ENCODE measurements at places on chromosomes 3 and 15.

- DNase-seq = peak; percentile 27
Measured at GRCh38 chr3:36891701-36892160, 53.1 kb downstream of the TRANK1 start.

DNA sequence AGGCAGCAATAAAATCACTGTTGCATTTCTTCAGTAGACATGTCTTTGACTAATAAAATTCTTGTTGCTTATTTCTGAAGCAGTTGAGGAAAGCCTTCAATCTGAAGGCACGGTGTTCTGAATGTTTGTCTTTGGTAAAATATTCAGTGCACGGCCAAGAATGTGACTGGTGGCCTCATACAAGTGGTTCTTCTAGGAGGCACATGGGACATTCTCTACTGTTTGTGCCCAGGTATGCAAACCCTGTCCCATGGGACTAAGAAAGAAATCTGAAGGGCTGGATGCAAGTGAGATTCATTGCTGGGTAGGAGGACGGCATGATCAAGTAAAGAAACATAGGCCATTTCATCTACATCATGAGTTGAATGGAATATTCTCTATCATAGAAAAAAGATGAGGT, 250.6 kb upstream of the NR2F2 start:
- DNase-seq = no peak

DNA sequence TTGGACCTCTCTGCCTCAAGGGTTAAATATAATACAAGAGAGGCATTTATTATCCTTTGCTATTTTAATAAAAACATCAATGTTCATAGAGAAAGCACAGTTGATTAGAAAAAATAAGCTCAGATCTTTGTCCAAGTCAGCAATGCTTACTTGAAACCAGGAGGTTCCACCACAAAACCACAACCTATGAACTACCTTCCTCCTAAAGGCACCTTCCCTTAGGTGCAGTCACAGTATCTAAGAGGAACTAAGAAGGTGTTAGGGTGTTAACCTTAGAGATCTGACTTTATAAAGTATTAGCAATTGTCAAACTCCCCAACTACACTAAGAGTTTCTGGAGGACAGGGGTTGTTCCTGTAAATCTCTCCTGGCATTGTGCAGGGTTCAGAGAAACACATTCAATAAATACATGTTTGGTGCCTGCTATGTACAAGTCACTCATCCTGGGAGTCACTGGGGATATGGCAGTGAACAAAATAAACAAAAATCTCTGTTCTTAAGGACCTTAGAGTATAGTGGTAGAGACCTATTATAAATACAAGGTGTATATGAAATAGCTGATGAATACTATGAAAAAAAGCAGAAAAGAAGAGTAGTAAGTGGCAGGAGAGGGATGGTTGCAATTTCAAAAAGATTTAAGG, 208.6 kb downstream of the NFKBIZ start:
- DNase-seq = no peak

GRCh38 chr3:62193586-62194345, 179.6 kb downstream of the FEZF2 start:
- DNase-seq = peak; percentile 52

- DNase-seq = no peak
Measured at GRCh38 chr3:74789111-74789510, 174.7 kb upstream of the CNTN3 start.

DNA sequence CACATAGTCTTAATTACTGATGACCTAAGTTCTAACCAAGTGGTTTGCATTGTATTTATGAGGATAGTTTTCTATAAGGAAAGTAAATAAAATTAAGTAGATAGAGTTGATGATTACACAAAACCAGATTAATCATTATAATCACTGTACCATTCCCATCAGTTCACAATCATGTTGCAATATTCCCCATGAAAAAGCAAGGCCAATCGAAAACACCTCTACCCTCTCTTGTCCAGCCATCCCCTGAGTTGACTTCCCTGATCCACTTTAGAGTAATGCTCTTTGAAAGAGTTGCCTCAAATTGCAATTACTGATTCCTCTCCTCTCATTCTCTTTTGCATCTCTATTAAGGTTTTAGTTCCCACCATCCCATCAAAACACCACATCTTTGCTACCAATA, 21.0 kb downstream of the BCHE start:
- no peak for DNase-seq

GRCh38 chr3:44363591-44363990, 25.0 kb downstream of the TCAIM start:
- no peak for DNase-seq

DNA sequence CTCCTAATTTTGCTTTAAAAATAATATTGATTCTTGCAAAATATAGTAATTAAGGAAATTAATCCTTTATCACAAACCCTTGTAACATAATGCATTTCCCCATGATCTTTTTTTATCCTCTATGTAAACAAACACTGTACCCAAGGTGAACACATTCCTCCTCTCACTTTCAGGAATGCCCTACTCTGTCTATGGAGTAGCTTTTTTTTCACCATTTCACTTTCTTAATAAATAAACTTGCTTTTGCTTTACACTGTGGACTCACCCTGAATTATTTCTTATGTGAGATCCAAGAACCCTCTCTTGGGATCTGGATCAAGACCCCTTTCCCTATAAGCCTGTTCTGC, 90.5 kb upstream of the LRRN1 start:
- DNase-seq = no peak

DNA sequence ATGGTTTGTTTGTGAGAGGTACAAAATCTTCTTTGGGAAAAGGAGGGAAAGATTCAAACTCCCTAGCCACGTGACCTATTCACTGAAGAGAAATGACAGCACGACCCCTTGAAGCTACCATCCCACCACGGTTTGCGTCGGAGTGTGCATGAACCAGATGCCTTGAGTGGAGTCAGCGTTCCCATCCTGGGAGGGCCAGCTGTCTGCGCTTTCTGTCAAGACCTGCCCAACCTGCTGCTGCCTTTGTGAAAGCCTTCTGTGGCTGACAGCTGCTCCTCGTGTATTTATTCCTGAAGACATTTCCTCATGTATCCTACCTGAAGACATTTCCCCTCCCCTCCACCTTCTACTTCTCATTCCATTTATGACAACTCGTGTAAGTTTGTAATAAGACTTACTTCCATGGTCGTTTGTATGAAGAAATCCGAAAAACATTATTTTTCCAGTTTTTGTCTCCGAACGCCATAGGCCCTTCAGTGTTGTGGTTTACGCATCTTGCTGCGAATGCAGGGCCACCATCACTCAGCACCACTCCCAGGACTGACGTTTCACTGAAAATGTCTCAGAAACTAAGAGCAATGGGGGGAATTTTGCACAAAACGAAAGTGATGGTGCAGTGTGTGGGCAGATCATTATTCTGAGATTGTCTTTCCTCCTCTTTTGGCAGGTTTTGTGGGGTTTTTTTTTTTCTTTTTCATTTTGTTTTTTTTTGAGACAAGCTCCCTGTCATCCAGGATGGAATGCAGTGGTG, 18.9 kb downstream of the EBLN2 start:
- DNase-seq = peak; percentile 73

DNA sequence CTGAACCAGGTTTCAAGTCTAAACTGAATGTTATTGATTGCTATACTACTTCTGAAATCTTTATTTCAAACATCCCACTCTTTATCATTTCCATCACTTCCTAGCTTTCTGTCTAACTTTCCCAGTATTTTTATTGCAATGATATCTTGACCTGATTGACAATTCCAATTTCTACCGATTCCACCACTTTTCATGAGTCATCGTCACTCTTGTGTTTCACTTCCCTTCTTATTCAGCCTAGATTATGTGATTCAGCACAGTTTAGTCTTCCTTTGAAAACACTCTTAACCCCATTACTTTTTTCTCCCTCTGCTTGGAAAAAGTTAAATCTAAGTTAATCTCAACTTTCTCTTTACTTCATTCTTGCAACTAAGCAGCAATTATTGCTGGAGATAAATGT, 62.6 kb downstream of the SLC7A14 start:
- no peak for DNase-seq

- DNase-seq = peak; percentile 86
Measured at GRCh38 chr3:9914559-9915253, 2.2 kb upstream of the IL17RC start.

DNA sequence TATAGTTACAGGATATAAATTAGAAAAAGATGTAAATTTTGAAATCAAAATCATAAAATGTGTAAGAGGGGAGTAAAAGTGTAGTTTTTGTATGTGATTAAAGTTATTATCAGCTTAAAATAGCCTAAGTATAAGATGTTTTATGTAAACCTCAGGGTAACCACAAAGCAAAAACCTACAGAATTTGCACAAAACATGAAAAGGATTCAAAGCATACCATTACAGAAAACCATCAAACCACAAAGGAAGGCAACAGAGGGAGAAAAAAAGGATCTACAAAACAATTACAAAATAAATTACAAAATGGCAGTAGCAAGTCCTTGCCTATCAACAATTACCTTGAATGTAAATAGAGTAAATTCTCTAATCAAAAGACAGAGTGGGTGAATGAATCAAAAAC, 36.7 kb upstream of the MYLK start:
- DNase-seq = no peak

- no peak for DNase-seq
Measured at GRCh38 chr15:87959662-87960061, 296.9 kb downstream of the NTRK3 start.

Data from NCI-H82 (cell line).